ENCODE measurements at places on chromosomes 4 and X. TPM values are rescaled to one million over a fixed set of nuclear protein-coding genes. Genes with fewer than 3 reads are reported as not detected.

SOWAHB gene
- under 0.01 TPM for total RNA-seq

TRIM75 gene
- total RNA-seq: 0.32 TPM

TSPAN7 gene
- not detected for total RNA-seq

PRIMPOL gene
- total RNA-seq: 19.9 TPM

VEGFD gene
- total RNA-seq: not detected

NUDT9 gene
- total RNA-seq: 10.3 TPM

PRRG3 gene
- not detected for total RNA-seq

HS6ST2 gene
- not detected for total RNA-seq

INTS6L gene
- 8.2 TPM for total RNA-seq

SSX2 gene
- not detected for total RNA-seq

IL15 gene
- 11.6 TPM for total RNA-seq

TRO gene
- 17.1 TPM for total RNA-seq

CT83 gene
- total RNA-seq: not detected

ADGRG4 gene
- total RNA-seq: not detected

RAB33A gene
- total RNA-seq: 1.3 TPM

TNIP3 gene
- 0.32 TPM for total RNA-seq

SMAD1 gene
- 33.8 TPM for total RNA-seq

RAB40A gene
- total RNA-seq: 0.43 TPM

FAM47E gene
- total RNA-seq: 0.86 TPM

SPP1 gene
- 11.3 TPM for total RNA-seq

HOPX gene
- total RNA-seq: under 0.01 TPM

HEPH gene
- 1.3 TPM for total RNA-seq

SEC24B gene
- total RNA-seq: 19.9 TPM

TDO2 gene
- total RNA-seq: 4.2 TPM

S100P gene
- total RNA-seq: not detected

NEUROG2 gene
- not detected for total RNA-seq

GAGE12E gene
- total RNA-seq: not detected

PPP1R2C gene
- not detected for total RNA-seq

CXCL8 gene
- 294 TPM for total RNA-seq

DMP1 gene
- total RNA-seq: not detected

RNF212 gene
- 3.0 TPM for total RNA-seq

ATP8A1 gene
- 0.97 TPM for total RNA-seq

MRFAP1 gene
- total RNA-seq: 105 TPM

VCX3B gene
- not detected for total RNA-seq

UGT8 gene
- total RNA-seq: 0.32 TPM

NSG1 gene
- 0.86 TPM for total RNA-seq

GYPB gene
- not detected for total RNA-seq

PGAM4 gene
- total RNA-seq: not detected

OTUD6A gene
- total RNA-seq: not detected

Data from fibroblast of villous mesenchyme (primary cell).